ENCODE measurements at places on chromosomes 16 and 17. TPM values are rescaled to one million over a fixed set of nuclear protein-coding genes. Genes with fewer than 3 reads are reported as not detected.

Gene LHX1
- total RNA-seq: not detected

Gene ACSM2A
- total RNA-seq: not detected

Gene GRB7
- total RNA-seq: 0.37 TPM

Gene ANKRD13B
- total RNA-seq: 11.2 TPM

Gene TANGO6
- 21.4 TPM for total RNA-seq

Gene NUPR1
- total RNA-seq: not detected

Gene GP2
- total RNA-seq: not detected

Gene KRT222
- total RNA-seq: not detected

Gene TPSD1
- total RNA-seq: not detected

Gene ABCC6
- not detected for total RNA-seq

Gene OTOA
- total RNA-seq: not detected

Gene ZNF23
- total RNA-seq: 8.7 TPM

Gene HOXB5
- not detected for total RNA-seq

Gene RAP1GAP2
- total RNA-seq: 11.0 TPM

Gene JPH3
- total RNA-seq: not detected

Gene ZNF263
- total RNA-seq: 24.3 TPM

Gene ANKRD11
- total RNA-seq: 157 TPM

Gene KRTAP1-5
- not detected for total RNA-seq

Gene TLCD2
- total RNA-seq: 0.13 TPM

Gene RUNDC3A
- 0.18 TPM for total RNA-seq

Gene TMEM238L
- total RNA-seq: not detected

Gene WRAP53
- 29.3 TPM for total RNA-seq

Gene PRSS36
- total RNA-seq: 0.95 TPM

Gene B9D1
- total RNA-seq: 1.1 TPM

Gene DNAH17
- 0.10 TPM for total RNA-seq

Gene RNF227
- total RNA-seq: 4.2 TPM

Gene WNT3
- total RNA-seq: not detected

Gene MC1R
- 4.7 TPM for total RNA-seq

Gene NRN1L
- total RNA-seq: 1.2 TPM

Gene YBX2
- total RNA-seq: 0.66 TPM

Gene SLFN12L
- total RNA-seq: 123 TPM

Gene SLC5A11
- not detected for total RNA-seq

Gene CD79B
- 22.5 TPM for total RNA-seq

Gene FAM20A
- total RNA-seq: not detected

Gene CNGB1
- total RNA-seq: not detected

Gene RASD1
- 0.58 TPM for total RNA-seq

Gene SYNRG
- 97.4 TPM for total RNA-seq

Gene NXPH3
- total RNA-seq: not detected

Gene CDH3
- total RNA-seq: not detected

Gene SNAI3
- total RNA-seq: 13.4 TPM

Gene ASB16
- total RNA-seq: 0.42 TPM

Gene KRTAP2-2
- not detected for total RNA-seq

Gene TMC5
- not detected for total RNA-seq

Gene MARCHF10
- not detected for total RNA-seq

Gene ST6GALNAC1
- not detected for total RNA-seq

Gene NBR1
- total RNA-seq: 40.9 TPM

Gene ABCA5
- total RNA-seq: 14.5 TPM

Gene NTN3
- not detected for total RNA-seq

Gene SLC16A11
- 0.34 TPM for total RNA-seq

Gene TBC1D3K
- total RNA-seq: not detected

Gene HOXB6
- not detected for total RNA-seq

Gene SEZ6L2
- not detected for total RNA-seq

Gene ACE
- total RNA-seq: 0.18 TPM

Gene CPHXL2
- total RNA-seq: not detected

Gene CCL16
- total RNA-seq: not detected

Gene TOX3
- total RNA-seq: not detected

Gene GLTPD2
- total RNA-seq: not detected

Gene ZNF174
- 10.4 TPM for total RNA-seq
